Stimulated activated effector memory CD8-positive, alpha-beta T cell treated with anti-CD3 and anti-CD28 coated beads, Interleukin-12 subunit alpha, Interleukin-12 subunit beta, amount 100 ng/mL, for 72 hours (primary cell): ENCODE measurements at places on chromosomes 6 and 20.

- DNase-seq = no peak
Measured at GRCh38 chr20:44135417-44136204, 51.4 kb downstream of the JPH2 start.

GRCh38 chr20:61924211-61924857 lies 141.3 kb downstream of the TAF4 start:
- no peak for DNase-seq

DNA sequence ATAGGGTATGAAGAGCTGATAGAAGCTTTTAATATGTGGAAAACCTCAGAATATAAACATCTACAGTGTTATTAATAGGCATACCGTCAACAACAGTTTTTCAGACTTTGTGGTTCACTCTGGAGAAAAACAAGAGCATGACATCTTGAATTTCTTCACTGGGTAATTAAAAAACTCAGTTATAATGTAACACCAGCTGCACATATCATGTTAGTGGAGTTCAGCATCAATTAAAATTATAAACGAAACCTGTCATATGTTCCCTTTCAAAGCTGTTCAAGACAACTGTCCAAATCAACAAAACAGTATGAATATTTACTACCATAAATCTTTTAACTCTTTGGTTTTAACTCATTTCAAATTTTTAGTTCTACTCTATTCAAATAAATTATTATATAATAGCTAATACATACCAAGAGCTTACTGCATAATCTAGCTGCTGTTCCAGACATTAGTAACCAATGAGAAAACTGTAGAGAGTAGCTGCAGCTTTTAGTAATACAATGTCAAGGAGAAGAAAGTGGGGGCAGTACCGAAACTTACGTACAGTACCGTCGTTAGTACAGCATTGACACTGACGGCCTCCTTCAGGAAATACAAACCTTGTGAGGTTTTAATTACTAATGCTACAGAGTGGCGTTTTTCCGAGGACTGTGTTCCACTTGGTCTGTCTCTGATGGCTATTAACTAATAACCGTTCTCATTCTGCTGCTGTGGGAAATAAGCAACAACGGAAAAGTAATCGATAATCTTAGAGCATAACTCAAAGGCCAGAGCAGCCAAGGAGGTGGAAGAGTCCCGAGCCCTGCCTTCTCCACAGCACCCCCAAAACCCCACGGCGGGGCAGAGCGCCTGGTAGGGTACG lies 532 bp upstream of the PM20D2 start:
- DNase-seq = no peak

DNA sequence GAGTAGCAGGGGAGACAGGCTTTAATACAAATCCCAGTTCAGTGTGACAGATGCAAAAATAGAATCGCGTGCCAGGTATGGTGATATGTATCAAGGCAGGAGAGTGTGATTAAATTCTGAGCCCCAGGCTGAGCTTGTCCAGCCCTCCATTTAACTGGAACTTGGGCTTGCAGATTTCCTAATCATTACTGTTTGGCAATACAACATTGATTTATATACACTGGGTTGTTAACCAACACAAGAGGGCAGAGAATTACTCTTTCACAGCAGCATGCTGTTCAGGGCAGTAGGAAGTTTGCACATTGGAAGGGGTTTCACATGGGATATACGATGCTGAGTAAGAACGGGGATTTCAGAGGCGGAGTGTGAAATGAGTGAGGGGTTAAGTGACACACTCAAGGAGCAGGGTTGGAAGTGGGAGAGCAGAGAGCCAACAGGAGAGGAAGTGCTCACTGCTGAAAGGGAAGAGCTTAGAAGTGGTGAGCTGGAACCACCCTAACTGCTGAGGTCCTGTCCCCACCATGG lies 70.8 kb upstream of the ATXN1 start:
- DNase-seq = no peak

- DNase-seq = no peak
Measured at GRCh38 chr6:156862711-156863110, 85.5 kb downstream of the ARID1B start.

- no peak for DNase-seq
Measured at GRCh38 chr6:7145885-7146828, 38.4 kb downstream of the RREB1 start.

GRCh38 chr6:91886183-91886795 lies 1299.4 kb upstream of the MAP3K7 start:
- no peak for DNase-seq

- no peak for DNase-seq
Measured at GRCh38 chr20:2314759-2315439, 19.1 kb downstream of the TGM3 start.

- DNase-seq = no peak
Measured at GRCh38 chr6:34301408-34301807, 52.6 kb upstream of the SMIM29 start.

DNA sequence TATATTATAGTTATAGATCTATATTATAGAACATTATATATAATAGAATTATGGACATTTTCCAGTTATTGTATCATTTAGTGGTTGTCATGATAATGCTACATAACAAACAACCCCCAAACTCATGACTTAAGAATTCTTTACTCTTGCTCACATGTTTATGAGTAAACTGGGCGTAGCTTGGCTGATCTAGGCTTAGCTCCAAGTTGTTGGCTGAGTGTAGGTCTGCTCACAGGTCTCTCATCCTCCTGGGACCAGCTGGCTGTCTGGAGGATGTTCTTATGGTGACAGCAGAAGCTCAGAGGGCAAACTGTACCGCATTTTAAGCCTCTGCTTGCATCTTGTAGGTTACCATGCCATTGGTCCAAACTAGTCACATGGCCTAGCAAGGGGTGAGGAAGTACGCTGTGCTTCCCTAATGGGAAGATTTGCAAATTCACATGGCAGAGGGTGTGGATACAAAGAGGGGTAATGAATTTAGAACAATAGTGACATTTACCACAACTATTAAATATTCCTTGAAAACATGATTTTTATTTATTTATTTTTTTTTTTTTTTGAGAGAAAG lies 34.2 kb downstream of the ARHGAP40 start:
- no peak for DNase-seq

GRCh38 chr6:117423754-117424153 lies 2.0 kb downstream of the ROS1 start:
- DNase-seq = no peak

GRCh38 chr20:58271606-58272351 lies 37.7 kb upstream of the RAB22A start:
- DNase-seq = peak; percentile 61

- no peak for DNase-seq
Measured at GRCh38 chr6:107656401-107656800, 166.5 kb downstream of the SOBP start.

- no peak for DNase-seq
Measured at GRCh38 chr20:46787991-46788762, 78.7 kb downstream of the SLC2A10 start.

DNA sequence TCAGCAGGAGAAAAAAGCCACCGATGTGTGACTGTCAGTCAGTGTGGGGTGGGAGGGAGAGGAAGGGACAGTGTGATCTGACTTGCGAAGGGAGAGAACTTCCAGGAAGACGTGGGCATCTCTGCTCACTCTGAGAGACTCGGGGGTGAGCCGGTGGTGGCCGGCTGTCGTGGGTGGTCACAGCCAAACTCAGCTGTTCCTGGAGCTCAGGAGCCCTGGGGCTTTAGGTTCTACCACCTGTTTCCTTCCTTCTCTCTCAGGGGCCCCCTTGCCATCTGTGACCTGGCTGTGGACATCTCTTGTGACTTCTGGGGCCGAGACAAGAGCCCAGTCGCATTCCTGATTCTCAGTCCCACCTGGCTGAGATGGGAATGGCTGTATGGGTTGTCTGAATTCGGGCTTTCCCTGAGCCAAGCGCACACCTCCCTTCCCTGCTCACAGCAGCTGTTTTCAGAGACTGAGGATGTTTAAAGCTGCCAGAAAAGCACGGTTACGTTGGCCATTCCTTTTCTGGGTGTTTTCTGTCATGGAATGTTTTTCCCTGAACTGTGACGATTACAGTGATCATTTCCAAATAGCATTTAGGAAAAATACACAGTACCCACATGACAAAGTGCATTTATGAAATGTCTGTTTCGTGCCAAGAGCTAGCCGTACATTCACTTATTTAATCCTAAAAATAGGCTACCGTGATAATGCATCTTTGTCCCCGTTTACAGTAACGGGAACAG lies 36.5 kb downstream of the SYNJ2 start:
- no peak for DNase-seq

GRCh38 chr6:313917-314316 lies 21.6 kb downstream of the DUSP22 start:
- no peak for DNase-seq

- DNase-seq = no peak
Measured at GRCh38 chr6:19153270-19153980, 683.7 kb upstream of the ID4 start.

GRCh38 chr6:27545271-27546046 lies 72.6 kb upstream of the ZNF184 start:
- peak; percentile 11 for DNase-seq

DNA sequence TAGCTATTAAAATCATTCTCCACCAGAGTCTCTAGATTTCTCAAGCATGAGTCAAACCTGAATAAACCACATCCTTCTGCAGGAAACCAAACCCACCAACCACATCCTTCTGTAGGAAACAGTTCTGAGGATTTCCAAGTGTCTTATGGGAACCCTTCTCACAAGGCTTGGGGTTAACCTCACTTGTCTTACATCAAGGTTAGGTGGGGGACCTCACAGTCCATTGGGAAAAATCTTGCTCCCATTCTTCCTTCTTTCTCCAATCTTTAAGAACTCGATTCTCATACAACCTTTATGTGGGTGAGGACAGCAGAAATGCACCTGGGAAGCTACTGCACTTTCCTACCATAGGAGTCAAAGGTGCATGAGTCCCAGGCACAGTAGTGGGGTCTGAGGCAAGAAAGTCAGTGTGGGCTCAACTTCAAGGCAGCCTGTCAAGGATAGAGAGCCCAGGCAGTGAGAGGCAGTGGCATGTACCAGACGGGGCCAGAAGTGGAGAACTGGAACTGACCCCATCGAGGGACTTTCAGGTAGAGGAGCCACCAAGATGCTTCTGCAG lies 114.5 kb downstream of the SLC22A3 start:
- DNase-seq = peak; percentile 48

- no peak for DNase-seq
Measured at GRCh38 chr6:16781348-16782169, 20.3 kb upstream of the ATXN1 start.

DNA sequence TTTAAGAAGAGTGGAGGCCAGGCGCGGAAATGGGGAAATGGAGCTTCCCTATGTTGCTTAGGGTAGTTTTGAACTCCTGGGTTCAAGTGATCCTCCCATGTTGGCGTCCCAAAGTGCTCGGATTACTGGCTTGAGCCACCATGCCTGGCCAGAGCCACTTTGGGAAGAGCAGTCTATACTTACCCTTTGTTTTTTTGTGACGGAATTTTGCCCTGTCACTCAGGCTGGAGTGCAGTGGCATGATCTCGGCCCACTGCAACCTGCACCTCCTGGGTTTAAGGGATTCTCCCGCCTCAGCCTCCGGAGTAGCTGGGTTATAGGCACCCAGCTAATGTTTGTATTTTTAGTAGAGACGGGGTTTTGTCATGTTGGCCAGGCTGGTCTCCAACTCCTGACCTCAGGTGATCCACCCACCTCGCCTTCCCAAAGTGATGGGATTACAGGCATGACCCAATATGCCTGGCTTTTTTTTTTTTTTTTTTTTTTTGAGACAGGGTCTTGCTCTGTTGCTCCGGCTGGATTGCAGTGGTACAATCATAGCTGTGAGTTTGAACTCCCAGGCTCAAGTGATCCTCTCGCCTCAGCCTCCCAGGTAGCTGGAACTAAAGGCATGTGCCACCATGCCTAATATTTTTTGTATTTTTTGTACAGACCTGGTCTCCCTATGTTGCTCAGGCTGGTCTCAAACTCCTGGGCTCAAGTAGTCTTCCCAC lies 18.0 kb downstream of the PPP1R10 start:
- no peak for DNase-seq

GRCh38 chr6:69084746-69085335 lies 449.8 kb downstream of the ADGRB3 start:
- no peak for DNase-seq

- DNase-seq = peak; percentile 72
Measured at GRCh38 chr20:49979030-49979832, 3.5 kb upstream of the SNAI1 start.

DNA sequence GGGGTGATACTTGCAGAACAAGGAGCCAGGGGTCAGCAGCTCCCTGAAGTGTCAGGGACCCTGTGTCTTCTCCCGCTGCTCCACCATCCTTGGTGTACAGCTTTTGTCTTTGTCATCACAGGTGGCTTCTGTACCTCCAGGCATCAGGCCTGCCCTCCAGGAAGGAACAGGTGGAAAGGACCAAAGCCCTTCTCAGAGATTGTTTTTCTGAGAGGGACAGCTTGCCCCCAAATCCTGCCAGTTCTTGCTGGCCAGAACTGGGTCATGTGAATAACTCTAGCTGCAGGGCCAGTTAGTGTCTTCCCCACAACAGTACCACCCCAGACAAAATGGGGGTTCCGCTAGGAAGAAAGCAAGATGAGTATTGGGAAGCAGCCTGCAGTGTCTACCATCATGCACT lies 31.4 kb downstream of the SNPH start:
- DNase-seq = no peak

- DNase-seq = no peak
Measured at GRCh38 chr6:111676383-111676782, 70.7 kb upstream of the TRAF3IP2 start.
